NCI-H1930 (cell line): ENCODE measurements at places on chromosomes 3 and 15.

DNA sequence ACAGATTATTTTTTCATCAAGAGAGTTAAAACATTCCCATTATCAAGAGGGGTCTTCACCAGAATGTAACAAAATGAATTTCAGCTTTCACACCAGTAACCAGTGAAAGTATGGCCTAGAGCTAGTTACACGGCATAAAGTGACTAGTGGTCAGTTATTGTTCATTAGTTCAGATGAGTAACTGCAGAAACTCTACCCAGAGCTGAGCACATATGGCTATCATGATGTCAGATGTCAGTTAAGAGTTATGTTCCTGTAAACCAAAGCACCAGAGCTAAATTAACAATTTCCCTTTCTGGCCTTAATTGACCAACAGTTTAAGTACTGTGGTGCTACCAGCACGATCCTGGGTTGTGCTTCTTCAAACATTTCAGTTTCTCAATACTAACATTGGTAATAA is 6.6 kb upstream of the MRPS25 start:
- DNase-seq: no peak

GRCh38 chr15:51904421-51904820 is 67.2 kb downstream of the LEO1 start:
- no peak for DNase-seq

DNA sequence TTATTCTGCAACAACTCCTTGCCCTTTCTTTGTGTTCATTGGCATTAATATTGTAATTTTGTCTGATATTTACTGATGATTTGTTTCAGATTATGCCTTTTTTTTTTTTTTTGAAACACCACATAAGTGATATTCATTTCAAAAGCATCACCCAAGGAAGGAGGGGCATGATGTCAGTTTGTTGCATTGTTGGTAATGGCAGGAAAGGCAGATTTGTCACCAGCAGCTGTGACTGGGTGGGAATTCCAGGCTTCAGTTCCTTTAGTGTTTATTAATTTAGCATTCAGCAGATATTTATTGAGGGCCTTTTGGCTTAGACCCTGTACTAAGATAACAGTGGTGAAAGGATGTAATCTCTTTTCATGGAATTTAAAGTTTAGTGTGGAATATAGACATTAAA is 19.5 kb downstream of the SENP2 start:
- DNase-seq: no peak

GRCh38 chr3:116337229-116337628 is 108.1 kb downstream of the LSAMP start:
- no peak for DNase-seq

DNA sequence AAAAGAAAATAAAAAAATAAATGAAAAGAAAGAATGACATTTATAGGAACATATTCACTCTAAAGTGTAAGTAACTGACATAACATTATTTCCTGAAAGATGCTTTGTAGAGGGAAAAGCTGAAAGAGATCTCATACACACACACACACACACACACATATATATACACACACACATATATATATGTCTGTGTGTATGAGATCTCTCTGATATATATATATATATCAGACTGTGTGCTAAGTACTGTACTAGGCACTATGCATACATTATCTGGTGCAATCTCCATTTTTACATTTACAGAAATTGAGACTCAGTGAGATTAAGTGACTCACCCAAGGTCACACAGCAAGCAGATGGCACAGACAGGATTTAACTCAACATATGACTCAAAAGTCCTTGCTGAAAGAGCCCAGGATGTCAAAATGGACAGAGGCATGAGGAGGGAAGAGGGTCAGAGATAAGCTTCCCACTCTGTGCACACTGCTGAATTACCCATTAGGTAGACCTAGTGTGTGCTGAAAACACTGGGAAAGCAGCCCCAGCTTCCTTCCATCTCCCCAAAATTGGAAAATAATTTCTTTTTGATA is 15.0 kb downstream of the BHLHE40 start:
- DNase-seq: no peak

- DNase-seq: no peak
Measured at GRCh38 chr3:94596141-94596540, 533.3 kb downstream of the NSUN3 start.

DNA sequence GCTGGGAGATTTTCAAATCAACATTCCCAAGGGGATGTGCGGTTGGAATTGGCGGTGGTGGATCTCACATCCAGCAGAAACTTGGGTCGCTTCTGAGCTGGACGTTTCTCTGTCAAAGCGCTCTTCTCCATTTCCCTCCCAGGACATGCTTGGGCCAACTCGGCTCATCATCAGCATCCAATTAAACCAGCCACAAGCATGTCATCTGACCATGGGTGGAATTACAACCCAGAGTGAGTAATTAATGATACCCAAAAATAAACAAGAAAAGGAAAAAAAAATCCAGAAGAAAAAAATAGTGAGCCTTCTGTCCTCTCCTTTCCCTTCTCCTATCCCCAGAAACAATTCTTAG is 111.2 kb downstream of the XXYLT1 start:
- no peak for DNase-seq

DNA sequence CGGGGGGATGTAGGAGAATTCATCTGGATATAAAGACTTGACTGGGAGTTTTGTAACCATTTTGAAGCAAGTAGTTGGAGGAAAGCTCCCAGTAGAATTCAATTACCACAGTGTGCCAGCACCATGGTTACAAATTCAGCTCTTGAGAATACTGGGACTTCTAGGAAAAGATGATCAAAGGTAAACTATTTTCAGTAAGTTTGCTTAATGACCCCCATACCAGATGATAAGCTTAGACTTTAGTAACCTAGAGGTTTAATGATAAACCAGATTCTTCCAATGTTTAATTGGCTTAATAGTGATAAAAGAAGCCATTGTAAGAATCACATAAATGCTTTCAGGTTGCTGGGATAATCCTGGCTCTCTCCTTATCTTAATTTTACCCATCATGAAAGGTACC is 22.3 kb downstream of the AP4E1 start:
- DNase-seq: no peak

- no peak for DNase-seq
Measured at GRCh38 chr3:185930393-185931107, 7.3 kb downstream of the TRA2B start.

GRCh38 chr3:50192689-50193141 is 1.3 kb downstream of the GNAT1 start:
- DNase-seq: peak; percentile 31

DNA sequence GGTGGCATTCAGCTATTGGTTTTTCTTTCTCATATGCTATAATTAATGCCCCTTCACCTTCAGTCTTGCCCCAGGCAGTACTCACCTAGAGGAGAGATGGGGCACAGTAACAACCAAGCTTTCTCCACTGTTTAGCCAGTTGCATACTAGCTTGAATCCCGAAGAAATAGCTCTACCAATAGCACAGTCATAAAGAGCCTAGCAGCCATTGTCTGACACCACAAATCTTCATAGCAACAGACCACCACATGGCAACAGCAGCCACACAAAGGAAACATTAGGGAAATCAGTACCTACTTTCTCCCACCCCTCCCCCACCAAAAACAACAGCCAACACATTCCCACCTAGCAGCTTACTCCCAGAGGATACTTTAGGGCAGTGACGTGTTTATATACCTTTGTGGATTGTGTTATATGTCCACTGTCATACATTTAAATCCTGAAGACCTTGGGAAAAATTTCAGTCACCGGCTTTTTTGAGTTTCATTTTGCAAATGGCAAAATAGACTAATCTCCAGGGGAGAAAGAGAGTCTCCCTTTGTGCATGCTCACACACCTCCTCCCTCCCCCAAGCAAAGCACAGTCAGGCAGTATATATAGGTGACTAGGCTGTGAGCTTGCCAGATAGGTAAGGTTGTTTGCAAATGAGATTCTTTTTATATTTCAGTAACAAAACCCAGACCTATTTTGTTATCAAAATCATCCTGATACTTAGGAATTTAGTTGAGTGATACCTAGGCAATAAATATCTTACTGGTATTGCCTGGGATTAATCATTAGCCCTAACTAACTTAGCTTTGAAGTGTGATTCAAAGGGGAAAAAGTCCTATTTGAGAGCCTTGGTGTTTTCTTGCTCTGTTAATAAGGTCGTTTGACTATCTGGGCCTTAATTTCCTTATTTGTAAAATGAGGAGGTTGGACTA is 140.6 kb downstream of the RBPMS2 start:
- DNase-seq: peak; percentile 44

- no peak for DNase-seq
Measured at GRCh38 chr3:184766555-184767261, 45.3 kb upstream of the VPS8 start.

GRCh38 chr3:102248981-102249705 is 185.7 kb upstream of the ZPLD1 start:
- DNase-seq: no peak

GRCh38 chr15:41401904-41402267 is 410 bp downstream of the NDUFAF1 start:
- DNase-seq: no peak

DNA sequence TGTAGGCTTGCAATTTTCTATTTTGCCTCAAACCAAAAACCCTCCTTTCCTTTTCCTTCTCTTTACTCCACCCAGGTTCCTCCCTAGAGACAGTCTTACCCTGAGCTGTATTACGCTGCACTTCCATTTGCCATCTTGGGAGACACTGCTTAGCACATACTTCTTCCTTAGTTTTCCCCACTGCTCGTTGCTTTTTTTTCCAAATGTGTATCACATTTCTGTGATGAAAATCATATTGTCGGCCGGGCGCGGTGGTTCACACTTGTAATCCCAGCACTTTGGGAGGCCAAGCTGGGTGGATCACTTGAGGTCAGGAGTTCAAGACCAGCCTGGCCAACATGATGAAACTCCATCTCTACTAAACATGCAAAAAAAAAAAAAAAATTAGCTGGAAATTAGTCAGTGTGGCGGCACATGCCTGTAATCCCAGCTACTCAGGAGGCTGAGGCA is 29.5 kb downstream of the POPDC2 start:
- no peak for DNase-seq

GRCh38 chr3:10758304-10759037 is 57.6 kb upstream of the SLC6A11 start:
- peak; percentile 15 for DNase-seq

- no peak for DNase-seq
Measured at GRCh38 chr3:61687663-61688306, 126.4 kb downstream of the PTPRG start.

DNA sequence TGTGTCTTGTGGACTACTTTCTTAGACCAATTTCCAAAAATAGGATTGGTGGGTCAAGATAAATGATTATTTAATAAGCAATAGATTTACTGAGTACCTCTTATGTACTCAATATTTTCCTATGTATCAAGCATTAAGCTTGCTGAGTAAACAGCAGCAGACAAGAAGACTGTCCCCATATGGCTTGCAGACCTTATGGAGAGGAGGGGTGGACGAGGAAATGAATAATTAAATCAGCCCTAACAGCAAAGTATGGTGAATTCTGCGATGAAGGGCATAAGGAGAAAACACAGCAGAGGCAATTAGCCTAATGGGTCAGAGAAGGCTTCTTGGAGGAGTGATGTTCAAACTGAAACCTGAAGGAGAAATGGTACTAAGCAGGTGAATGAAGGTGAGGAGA is 45.1 kb downstream of the ACP3 start:
- no peak for DNase-seq

DNA sequence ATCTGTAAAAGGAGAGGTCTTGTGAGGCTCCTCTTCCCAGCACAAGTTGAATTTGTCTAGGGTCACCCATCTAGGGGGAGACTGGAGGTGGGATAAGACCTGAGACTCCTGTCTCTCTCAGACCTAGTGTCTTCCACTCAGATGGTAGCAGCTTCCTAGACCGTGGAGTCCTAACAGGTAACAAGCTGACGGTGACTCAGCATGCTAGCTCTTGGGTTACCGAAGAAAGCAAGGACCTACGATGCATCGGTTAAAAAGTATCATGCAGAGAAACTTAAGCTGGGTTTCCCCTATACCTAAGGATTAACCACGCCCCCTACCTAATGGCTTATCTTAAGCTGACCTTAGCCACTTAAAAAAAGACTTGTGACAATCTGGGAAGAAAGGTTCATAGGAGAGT is 7.6 kb downstream of the LRRN1 start:
- no peak for DNase-seq
